Natural killer cell (primary cell): ENCODE measurements at places on chromosomes 16 and 17.

GRCh38 chr17:69858460-69858859 lies 216.6 kb upstream of the KCNJ16 start:
- DNase-seq: no peak
- H3K4me1 ChIP-seq: no peaks in the 10 kb centered on the region
- no peak overlapping the region for H3K27ac ChIP-seq
- H3K27me3 ChIP-seq: no peaks in the 10 kb centered on the region
- H3K36me3 ChIP-seq: no peaks in the 10 kb centered on the region
- no peak overlapping the region for H3K4me3 ChIP-seq

GRCh38 chr17:64328036-64328858 lies 62.4 kb downstream of the PECAM1 start:
- DNase-seq: no peak
- no peaks in the 10 kb centered on the region for H3K27me3 ChIP-seq
- H3K4me3 ChIP-seq: no peak overlapping the region
- peaks cover 9% of the 10 kb centered on the region for H3K36me3 ChIP-seq
- peaks cover 22% of the 10 kb centered on the region for H3K4me1 ChIP-seq
- H3K27ac ChIP-seq: no peak overlapping the region

- H3K36me3 ChIP-seq: peaks cover 13% of the 10 kb centered on the region
- peaks cover 39% of the 10 kb centered on the region for H3K4me1 ChIP-seq
- H3K4me3 ChIP-seq: peak overlapping the region; percentile 95
- peak overlapping the region; percentile 100 for H3K27ac ChIP-seq
Measured at GRCh38 chr17:68248199-68248825, 469 bp downstream of the AMZ2 start.

GRCh38 chr17:41480136-41480535 lies 815 bp downstream of the KRT35 start:
- no peak overlapping the region for H3K4me3 ChIP-seq
- no peak overlapping the region for H3K27ac ChIP-seq
- H3K36me3 ChIP-seq: no peaks in the 10 kb centered on the region
- no peak for DNase-seq

DNA sequence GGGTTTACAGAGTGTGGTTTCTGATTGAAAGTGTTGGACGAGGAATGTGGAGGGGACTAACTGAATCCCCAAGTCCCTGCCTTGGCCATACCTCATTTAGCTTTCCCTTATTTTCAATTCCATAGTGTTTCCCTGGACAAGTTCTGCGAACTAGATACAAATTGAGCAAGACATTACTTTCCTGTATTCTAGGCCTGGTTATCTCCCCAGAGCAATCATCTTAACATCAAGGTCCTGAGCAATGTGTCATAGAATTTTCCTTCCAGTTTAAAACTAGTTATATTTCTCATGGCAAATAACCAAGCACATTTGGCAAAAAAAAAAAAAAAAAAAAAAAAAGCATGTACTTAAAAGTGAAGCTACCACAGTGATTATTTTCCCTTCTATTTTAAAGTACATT lies 330.1 kb downstream of the CDH11 start:
- H3K4me3 ChIP-seq: no peak overlapping the region
- no peak overlapping the region for H3K27ac ChIP-seq
- DNase-seq: no peak
- H3K27me3 ChIP-seq: no peaks in the 10 kb centered on the region
- no peaks in the 10 kb centered on the region for H3K4me1 ChIP-seq

GRCh38 chr16:28205117-28205899 lies 6.5 kb downstream of the XPO6 start:
- peaks cover 25% of the 10 kb centered on the region for H3K4me1 ChIP-seq
- no peak overlapping the region for H3K4me3 ChIP-seq
- no peaks in the 10 kb centered on the region for H3K27me3 ChIP-seq
- no peak overlapping the region for H3K27ac ChIP-seq
- no peak for DNase-seq
- peaks cover 62% of the 10 kb centered on the region for H3K36me3 ChIP-seq

GRCh38 chr17:44247440-44247841 lies 20.5 kb downstream of the SLC4A1 start:
- H3K36me3 ChIP-seq: no peaks in the 10 kb centered on the region
- peak overlapping the region; percentile 39 for H3K27ac ChIP-seq
- H3K4me3 ChIP-seq: no peak overlapping the region
- no peaks in the 10 kb centered on the region for H3K27me3 ChIP-seq
- peaks cover 40% of the 10 kb centered on the region for H3K4me1 ChIP-seq
- DNase-seq: no peak

DNA sequence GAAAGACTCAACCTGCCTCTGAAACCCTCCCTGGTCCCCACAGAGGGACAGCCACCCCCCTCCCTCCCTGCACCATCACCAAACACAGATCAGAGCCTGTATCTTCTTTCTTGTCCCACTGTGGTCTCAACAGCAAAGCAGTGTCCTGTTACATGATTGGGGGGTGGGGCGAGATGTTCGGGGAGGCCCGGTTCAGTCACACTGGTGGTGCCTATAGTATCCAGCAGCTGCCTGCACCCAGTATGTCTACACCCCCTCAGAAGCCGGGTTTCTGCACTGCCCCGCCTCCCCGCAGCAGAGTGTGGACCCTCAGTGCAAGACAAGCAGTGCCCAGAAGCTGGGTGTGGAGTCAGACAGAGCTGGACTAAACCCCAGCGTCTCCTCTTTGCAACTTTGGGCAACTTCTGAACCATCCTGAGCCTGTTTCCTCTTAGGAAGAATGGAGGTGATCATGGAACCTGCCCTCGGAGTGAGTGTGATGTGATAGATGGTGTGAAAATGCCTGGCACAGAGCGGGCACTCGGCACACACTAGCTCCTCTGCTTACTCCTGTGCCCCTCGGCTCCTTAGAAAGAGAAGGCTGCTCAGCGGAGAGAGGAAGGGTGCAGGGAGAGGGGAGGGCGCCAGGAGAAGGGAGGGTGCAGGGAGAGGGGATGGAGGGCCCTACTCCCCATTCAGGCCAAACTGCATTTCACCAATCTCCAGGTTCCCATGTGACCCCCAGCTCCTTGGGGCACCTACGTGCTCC lies 84.0 kb upstream of the TNRC6C start:
- H3K4me1 ChIP-seq: peaks cover 82% of the 10 kb centered on the region
- no peak overlapping the region for H3K4me3 ChIP-seq
- H3K27me3 ChIP-seq: no peaks in the 10 kb centered on the region
- no peak overlapping the region for H3K27ac ChIP-seq
- H3K36me3 ChIP-seq: no peaks in the 10 kb centered on the region
- no peak for DNase-seq

DNA sequence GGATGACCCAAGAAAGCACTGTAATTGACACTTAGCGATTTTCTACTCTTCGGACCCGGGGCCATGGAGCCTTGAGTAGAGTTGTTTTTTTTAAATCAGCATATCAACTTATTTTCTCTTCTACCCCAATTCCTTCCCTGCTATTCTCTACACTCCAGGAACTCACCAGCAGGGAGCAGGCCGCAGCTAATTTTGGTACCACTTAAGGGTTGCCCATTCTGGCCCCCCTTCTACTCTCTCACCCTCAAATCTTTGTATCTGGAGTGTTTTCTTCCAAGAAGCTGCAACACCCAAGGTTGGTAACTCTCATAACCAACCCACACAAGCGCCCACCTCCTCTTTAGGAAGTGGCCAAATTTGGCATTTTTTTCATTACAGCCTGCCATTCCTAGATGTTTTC lies 5.5 kb upstream of the ERAL1 start:
- H3K27me3 ChIP-seq: no peaks in the 10 kb centered on the region
- no peak overlapping the region for H3K27ac ChIP-seq
- no peak overlapping the region for H3K4me3 ChIP-seq
- peaks cover 3% of the 10 kb centered on the region for H3K4me1 ChIP-seq
- no peaks in the 10 kb centered on the region for H3K36me3 ChIP-seq

- H3K36me3 ChIP-seq: no peaks in the 10 kb centered on the region
- no peaks in the 10 kb centered on the region for H3K27me3 ChIP-seq
- H3K4me3 ChIP-seq: no peak overlapping the region
- no peak overlapping the region for H3K27ac ChIP-seq
- DNase-seq: no peak
Measured at GRCh38 chr16:65429504-65430181, 307.8 kb upstream of the CDH11 start.

GRCh38 chr17:627051-627450 lies 87.6 kb downstream of the VPS53 start:
- peaks cover 46% of the 10 kb centered on the region for H3K36me3 ChIP-seq
- H3K27ac ChIP-seq: no peak overlapping the region
- H3K4me3 ChIP-seq: no peak overlapping the region
- no peak for DNase-seq

DNA sequence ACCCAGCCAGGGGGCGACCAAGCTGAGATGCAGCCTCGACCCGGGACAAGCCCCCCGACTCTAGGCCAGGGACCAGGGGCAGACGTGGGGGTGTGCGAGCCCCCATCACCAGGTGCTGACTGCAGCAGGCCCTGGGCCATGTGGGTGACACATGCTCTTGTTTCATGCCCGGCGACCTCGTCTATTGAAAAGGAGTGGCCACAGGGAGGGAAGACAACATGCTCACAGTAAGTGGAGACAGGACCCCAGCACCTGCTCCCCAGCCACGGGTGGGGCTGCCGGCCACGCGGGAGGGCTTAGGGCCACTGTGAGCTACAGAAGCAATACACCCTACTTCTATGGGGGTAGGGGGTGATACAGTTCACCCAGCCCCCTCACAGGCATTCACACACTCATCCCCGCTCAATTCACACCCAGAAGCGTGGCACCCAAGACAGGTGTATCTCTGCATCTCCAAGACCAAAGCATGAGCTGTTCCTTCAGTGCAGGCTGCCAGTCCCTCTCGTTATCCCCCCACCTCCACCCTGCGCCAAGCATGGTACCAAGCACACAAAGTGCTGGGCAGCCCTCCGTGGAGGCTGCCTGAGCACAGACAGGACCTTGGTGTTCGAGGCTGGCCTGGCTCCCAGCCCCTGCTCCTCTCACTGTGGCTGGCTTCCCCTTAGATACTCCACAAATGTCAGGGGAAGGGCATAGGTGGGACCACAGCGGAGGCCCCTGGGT lies 13.6 kb downstream of the VASN start:
- H3K4me3 ChIP-seq: no peak overlapping the region
- no peaks in the 10 kb centered on the region for H3K27me3 ChIP-seq
- no peak overlapping the region for H3K27ac ChIP-seq
- H3K36me3 ChIP-seq: peaks cover 78% of the 10 kb centered on the region
- no peaks in the 10 kb centered on the region for H3K4me1 ChIP-seq
- no peak for DNase-seq

DNA sequence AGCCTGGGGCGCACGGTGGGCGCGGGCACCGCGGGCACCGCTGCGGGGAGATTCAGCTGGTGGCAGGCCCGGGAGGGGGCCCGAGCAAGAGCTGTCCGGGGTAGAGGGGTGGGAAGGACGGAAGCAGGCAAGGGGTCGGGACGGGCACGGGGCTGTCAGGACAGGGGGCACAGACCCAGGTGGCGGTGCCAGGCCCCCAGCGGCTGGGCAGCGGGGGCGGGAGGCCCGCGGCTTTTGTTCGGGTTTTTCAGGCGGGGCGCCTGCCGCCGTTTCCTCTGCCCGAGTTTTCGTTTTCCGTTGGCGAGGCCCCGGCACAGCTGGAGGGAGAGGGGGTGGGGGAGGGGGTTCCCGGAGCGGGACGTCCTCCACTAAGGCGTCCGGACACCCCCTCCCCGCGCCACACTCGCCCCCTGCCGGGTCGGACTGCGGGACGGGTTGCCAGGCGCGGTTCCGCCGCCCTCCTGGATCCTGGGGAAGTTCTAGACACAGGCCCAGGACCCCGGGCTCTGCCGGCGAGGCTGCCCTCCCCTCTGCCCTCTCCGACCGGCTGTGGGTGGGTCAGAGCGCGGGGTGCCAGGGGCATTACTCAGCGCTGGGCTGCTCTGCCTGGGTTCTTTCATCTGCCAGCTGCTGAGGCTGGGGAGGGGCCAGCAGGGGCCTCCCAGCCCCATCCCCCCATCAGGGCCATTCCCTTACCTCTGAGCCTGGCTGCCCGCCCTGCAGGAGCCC lies 543 bp downstream of the ARHGAP23 start:
- no peak overlapping the region for H3K27ac ChIP-seq
- peak overlapping the region; percentile 16 for H3K4me3 ChIP-seq
- H3K27me3 ChIP-seq: peaks cover 9% of the 10 kb centered on the region
- DNase-seq: peak; percentile 33
- peaks cover 19% of the 10 kb centered on the region for H3K4me1 ChIP-seq
- H3K36me3 ChIP-seq: no peaks in the 10 kb centered on the region

DNA sequence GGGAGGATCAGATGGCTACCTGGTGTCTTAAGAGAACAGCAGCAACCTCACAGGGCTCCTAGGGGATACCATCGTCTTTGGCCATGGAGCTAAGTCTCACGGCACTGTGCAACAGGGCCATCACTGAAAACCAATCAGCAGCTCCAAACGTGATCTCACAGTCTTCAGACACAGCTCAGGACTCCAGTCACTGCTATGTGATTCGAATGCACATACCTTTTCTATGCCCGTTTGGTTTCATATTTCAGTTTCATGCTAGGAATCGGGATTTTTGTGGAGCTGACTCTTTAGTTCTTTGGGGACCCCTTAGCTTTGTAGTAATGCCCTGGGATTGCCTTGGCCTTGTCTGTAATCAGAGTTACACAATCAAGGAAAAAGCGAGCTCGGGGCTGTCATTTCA lies 162.8 kb upstream of the CDH11 start:
- H3K4me3 ChIP-seq: no peak overlapping the region
- H3K27me3 ChIP-seq: no peaks in the 10 kb centered on the region
- H3K36me3 ChIP-seq: no peaks in the 10 kb centered on the region

- no peaks in the 10 kb centered on the region for H3K27me3 ChIP-seq
- no peaks in the 10 kb centered on the region for H3K4me1 ChIP-seq
- H3K27ac ChIP-seq: no peak overlapping the region
- DNase-seq: no peak
Measured at GRCh38 chr17:14014657-14015056, 54.6 kb upstream of the COX10 start.

GRCh38 chr16:20676837-20677236 lies 20.6 kb downstream of the ACSM1 start:
- H3K4me3 ChIP-seq: no peak overlapping the region
- DNase-seq: no peak
- H3K27me3 ChIP-seq: no peaks in the 10 kb centered on the region
- H3K36me3 ChIP-seq: no peaks in the 10 kb centered on the region
- peak overlapping the region; percentile 84 for H3K27ac ChIP-seq

DNA sequence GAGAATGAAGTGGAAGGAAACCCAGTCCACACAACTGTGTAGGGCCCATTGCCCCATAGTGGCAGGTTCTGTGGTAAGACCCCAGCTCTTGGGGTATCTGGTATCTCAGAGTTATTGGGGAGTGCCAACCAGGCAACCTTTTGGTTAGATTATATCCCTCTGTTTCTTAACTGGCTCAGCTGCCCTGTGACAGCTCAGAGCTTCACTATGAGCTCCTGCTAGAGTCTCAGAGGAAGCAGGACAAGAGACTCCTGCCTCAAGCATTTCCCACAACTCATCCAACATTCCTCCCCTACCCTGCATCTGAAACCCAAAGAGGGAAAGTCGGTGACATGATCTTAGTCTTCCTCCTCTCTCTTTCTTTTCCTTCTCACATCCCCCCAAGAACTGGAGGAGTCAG lies 292.3 kb downstream of the SHISA9 start:
- H3K27ac ChIP-seq: no peak overlapping the region
- H3K4me1 ChIP-seq: no peaks in the 10 kb centered on the region
- H3K36me3 ChIP-seq: no peaks in the 10 kb centered on the region

DNA sequence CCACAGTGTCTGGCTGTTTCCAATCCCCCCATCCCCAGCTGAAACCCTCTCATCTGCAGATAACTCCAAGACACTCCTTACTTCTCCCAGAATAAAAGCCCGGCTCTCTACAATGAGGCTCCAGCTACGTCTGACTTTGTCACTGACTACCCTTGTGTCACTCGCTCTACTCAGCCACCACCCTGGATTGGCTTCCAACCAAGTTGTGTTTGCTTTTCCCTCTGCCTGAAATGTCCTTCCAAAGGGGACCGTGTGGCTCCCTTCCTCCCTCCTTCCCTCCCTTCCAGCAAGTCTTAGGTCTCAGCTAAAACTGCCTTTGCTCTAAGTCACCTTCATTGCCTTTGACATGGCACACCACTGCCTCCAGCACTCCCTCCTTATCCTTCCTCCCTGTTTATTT lies 42.8 kb downstream of the CDH1 start:
- no peaks in the 10 kb centered on the region for H3K27me3 ChIP-seq
- no peak overlapping the region for H3K4me3 ChIP-seq
- peaks cover 23% of the 10 kb centered on the region for H3K4me1 ChIP-seq
- no peaks in the 10 kb centered on the region for H3K36me3 ChIP-seq
